Panc1 (cell line): ENCODE measurements at places on chromosomes 3 and 15.

DNA sequence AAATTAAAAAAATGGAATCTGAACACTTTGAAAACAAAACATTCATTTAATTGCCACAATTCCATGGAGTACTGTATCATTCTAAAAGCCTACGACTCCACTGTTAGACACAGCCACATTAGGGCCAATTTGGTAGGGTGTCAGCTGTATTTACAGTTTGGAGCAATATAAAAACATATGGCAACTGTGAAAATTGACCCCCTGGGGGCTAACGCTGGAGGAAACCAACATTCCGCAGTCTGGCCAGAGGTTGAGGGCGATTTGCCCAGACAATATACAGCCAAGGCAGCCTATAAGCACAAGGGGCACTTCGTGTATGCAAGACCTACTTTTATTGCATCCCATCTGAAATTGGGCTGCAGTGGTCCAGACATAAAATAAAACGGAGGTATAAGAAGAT is 476.5 kb upstream of the WNT5A start:
- DNase-seq: no peak

GRCh38 chr15:88610701-88611231 is 10.4 kb upstream of the AEN start:
- DNase-seq: no peak

GRCh38 chr3:139523718-139524117 is 15.8 kb downstream of the RBP1 start:
- DNase-seq: no peak

- no peak for DNase-seq
Measured at GRCh38 chr3:65729555-65729954, 309.2 kb downstream of the MAGI1 start.

DNA sequence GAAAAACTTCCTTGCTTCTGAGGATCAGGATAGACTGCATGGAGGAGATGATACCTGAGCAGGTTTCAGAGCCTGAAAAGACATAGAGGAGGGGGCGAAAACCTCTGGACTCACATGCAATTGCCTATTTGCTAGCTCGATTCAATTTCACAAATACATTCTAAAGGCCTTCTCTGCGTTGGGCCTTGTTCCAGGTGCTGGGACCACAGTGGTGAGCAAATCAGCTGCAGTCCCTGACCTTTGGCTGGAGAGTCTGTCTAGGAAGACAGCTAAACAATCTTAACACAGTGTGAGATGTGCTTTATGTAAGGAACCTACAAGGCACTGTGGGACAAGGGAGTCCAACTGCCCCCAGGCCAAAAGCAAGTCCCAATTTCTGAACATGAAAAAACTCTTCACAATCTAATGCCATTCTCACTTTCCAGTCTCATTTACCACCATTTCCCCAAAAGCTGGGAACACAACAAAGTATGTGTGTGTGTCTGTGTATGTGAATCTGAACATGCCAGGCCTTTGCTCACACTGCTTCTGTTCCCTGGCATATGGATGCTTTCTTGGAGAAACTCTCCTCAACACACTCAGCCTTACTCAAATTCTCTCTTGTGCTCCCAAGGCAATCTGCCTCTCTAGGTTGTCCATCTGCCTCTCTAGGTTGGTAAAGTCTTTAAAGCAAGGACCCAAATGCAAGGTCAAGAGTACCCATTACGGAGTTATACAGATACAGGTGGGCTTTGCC is 2.1 kb upstream of the PCCB start:
- DNase-seq: no peak

DNA sequence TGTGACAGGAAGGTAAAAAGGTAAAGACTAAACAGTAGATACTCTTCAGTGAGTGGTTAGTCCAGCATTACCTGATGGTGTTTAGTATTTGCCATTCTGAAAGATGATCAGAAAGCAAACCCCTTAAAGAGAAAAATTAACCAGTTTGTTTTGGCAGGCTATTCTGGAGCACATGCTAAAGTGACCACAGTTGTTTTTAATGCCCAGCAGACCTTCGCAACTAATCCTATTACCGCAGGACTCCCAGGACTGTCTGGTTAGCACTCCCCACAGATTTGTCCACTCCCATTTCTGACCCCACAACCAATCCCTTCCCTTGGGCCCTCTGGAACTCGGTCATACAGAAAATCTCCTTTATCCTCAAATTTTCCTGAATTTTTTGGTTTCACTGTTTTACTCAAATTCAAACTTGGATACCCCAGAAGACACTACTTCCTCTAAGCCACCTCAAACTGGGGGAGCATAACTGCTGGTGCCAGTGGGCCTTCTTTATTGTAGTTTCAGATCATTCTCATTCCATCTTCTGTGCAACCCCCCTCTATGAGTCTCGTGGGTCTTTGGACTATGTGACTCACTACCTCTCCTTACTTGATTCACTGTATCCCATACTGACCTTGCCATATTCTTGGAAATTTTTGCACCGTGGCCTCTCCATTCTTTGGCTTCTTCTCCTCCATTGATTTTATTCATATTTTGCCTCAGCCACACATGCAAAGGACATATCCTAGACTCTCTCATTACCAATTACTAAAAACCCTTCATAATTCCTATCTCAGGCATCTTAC is 104.4 kb downstream of the RBMS3 start:
- no peak for DNase-seq

DNA sequence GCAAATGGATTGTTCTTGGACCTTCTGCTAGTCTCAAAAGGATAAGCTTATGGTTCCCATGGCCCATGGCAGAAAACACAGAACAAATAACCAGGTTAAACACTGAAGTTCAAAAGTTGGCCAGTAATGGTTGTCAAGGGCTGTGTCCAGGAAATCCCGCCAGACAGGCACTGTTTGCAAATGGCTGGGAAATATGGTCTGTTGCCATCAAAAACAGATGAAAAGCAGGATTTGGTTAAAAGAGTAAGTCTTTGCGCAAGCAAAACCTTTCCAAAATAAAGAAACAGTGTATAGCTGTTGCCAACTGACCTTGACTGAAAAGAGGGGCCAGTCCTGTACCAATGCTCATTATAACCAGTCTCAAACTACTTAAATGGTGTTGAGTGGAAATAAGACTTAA is 58.6 kb downstream of the WWTR1 start:
- DNase-seq: no peak

DNA sequence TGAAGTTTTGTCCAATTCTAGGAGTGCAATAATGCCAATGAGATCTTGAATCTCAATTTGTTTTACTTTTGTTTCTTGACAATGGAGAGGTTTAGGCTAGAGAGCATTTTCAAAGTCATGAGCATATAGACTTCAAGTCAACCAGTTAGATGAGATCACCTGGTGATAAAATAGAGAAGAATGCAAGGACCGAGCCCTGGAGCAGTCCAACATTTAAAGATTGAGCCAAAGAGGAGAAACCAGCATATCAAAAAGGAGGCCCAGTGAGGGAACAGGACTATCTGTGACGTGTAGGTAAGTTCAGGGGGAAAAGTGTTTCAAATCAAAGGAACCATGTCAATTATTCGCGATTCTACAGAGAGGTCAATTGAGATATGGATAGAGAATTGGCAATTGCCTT is 1.7 kb upstream of the PIAS1 start:
- DNase-seq: no peak

DNA sequence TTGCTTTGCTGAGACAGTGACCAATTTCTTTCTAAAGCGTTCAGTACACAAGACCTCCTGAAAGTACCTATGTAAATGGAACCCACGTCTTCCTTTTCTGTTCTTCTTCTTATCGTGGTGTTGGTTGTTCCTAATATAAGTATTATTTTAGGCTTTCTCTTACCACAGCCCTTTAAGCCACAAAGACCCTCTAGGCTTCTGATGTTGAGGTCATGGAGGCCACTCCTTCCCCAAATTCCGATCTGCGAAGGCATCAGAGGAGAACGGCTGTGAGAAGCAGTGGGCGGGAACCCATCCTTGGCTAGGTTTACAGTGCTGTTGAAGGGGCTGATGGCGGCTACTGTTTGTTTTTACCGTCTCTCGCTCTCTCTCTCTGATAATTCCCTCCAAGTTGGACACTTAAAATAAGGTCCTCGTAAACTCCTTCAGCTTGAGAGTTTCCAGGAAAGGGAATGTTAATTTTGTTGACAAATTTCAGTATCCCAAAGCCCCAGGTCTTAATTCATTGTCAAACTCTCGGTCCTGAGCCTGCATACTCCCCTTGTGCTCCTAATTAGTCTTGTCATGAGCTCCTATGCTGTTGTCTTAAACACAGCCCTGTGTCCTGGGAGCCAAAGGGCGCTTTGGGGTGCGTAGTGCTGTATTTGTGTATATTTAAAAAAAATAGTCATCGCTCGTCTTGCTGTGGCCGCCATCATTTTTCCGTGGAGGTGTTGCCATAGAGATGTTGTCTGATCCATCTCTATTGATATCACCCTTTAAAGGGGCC is 178.8 kb downstream of the OPA1 start:
- no peak for DNase-seq
